ENCODE measurements at places on chromosomes 2 and 18. TPM values are rescaled to one million over a fixed set of nuclear protein-coding genes. Genes with fewer than 3 reads are reported as not detected.

- DNase-seq: no peak
Observed at GRCh38 chr18:62071071-62071470, 115.8 kb downstream of the PIGN start.

- no peak for DNase-seq
Observed at GRCh38 chr2:15931319-15931890, 8.9 kb upstream of the MYCN start.

DNA sequence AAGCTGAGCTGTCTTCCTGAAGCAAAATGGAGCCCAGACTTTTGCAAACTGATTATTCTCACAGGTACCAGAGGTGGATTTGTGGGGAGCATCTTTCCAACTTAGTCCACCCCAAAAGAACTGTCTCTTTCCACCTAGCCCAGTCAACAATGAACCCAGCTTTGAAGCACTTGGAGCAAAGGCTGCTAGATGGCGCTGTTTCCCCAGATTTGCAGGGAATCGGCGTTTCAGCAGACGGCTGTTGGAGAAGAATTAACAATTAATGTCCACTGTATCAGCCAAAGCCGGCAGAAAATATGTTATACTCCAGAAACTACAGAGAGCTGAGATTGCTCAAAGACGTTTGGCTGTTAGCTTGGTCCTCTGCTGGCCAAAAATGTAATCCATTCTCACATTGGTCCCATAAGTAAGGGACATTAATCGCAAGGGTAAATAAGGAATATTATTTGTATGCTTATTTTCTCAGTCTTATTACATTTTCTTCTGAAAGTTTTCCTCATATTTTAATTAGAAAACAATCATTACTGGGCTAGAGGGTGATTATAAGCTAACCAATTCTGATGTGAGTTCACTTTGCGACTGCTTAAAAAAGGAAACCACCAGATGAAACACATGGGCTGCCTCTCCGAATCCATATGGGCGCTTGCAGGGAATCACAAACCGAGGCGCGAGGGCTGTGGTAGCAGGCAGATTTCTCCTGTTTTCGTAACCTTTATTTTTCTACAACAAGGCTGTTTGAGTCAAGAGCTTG is 423.8 kb upstream of the MEX3C start:
- no peak for DNase-seq

DNA sequence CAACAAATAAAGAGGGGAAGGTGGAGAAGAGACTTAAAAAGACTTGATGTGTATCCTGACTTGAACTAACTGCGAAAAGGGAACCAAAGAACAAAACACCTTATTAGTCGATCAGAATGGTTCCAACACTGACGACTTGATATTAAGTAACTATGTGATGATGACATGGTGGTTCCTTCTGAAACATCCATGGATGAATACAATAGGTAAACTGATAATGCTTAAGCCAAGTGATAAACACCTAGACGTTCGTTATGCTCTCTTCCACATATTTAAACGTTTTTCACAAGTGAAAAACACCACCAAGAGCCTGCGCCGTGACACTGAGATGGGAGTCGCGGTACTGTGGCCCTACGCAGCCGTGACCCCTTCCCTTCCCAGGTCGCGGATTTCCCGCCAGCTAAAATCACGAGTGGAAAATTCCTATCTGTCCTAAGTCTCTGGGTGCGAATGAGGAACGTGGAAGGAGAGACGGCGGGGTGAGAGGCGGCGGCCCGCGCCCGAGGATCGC is 797 bp downstream of the TTC32 start:
- DNase-seq: no peak

DNA sequence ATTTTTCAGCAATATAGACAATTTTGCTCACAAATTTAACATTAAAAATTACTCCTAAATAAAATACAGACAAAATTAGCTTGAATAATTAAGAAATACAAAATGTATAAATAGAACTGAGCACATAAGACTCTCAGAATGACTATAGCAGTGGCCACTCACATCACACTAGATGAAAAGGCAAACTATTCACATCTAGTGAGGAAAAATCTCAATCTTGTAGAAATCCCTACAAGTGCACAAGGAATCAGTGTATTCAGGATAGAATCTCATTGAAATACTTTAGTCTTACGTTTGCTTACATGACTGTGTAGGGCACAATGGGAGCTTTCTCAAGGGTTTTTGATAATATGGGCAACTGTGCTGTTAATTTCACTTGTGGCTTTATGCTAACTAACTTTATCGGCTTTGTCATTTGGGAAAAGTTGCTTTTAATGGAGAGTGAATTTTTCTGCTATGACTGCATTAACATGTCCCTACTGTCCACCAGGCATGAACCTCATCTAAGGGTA is 678.9 kb upstream of the LRRTM4 start:
- DNase-seq: no peak

DNA sequence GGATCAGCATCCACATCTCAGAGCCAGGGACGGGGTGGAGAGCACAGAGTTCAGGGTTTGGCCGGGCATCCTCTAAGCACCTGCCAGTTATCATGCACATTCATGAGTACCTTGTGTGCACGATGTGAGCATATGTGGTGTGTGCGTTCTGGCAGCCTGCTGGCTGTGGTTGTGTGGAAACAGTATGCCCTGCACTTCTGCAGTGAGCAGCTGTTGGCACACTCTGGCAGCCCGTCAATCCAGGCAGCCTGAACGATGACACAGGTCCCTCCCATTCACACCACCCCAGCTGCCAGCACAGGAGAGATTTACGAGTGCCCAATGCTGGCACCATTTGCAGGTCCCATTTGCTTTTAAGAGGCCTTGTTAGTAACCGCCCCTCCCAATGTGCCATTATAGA is 74.2 kb downstream of the CD8B2 start:
- no peak for DNase-seq

- peak; percentile 49 for DNase-seq
Observed at GRCh38 chr2:3535794-3536681, 16.7 kb upstream of the ADI1 start.

GRCh38 chr2:60317844-60318243 is 235.6 kb downstream of the BCL11A start:
- DNase-seq: no peak

GRCh38 chr2:206225435-206226232 is 48.8 kb upstream of the ZDBF2 start:
- no peak for DNase-seq

- DNase-seq: no peak
Observed at GRCh38 chr18:64253222-64253621, 104.3 kb upstream of the LINC00305 start.

DNA sequence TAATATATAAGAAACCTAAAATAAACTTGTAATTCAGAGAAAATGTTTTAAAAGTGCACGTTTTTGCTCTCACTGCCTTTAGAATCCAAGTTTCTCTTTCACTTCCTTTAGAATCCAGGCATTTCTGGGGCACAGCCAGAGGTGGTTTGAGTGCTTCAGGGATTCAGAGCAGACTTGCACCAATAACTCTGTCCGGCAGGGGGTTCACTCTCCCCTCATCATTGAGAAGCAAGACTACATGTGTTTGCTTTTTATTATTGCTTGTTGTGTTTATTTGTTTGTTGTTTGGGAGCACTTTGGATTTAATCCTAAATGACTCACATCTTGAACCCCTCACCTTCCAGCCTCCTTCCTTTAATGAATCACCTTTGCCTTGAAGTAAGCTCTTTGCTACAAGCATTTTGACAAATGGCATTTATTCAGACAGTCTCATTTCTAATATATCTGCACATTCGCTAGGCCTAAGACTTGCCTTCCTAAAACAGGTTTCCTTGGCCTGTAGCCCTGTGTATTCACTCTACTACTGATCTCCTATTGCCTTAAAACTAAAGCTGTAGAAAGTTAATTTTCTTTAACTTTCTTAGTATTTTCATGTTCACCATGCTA is 233.5 kb upstream of the ATP5MC3 start:
- DNase-seq: no peak

DNA sequence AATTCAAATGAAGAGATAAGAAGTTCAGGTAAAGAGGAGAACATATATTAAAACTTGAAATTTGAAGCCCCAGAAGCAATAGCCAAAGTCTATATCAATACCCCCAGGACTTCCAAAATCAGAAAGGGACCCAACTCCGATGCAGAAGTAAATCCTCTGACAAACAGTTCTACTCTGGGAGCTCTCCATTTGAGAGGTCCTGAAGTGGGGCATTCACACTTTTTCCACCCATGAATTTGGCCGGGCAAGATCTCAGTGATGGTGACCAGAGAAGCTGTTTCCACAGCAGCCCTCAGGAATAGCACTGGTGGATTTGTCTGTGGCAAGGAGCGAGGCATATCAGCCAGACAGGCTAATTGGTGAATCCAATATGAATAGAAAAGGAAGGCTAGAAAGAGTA is 313.6 kb upstream of the MC4R start:
- DNase-seq: no peak

- DNase-seq: no peak
Observed at GRCh38 chr2:71785516-71785981, 332.2 kb downstream of the DYSF start.

GRCh38 chr2:182062329-182062972 is 76.8 kb downstream of the PPP1R1C start:
- DNase-seq: no peak

DNA sequence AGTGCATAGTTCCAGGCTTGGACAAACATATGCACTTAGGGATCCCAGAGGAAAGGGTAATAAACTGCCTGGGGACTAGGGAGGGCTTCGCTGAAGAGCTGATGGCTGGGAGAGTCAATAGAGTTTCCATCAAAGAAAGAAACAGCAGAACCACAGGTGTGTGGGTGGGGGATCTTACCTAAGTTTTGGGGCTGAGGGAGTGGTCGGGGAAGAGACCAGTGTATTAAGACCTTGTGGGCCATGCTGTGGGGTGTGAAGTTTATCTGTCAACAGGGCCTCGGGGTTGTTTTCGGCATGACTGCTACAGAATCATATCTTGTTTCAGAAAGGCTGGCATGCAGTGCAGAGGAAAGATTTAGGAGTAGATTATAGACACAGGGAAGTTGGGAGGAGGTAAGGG is 31.2 kb upstream of the GTF2A1L start:
- DNase-seq: no peak

DNA sequence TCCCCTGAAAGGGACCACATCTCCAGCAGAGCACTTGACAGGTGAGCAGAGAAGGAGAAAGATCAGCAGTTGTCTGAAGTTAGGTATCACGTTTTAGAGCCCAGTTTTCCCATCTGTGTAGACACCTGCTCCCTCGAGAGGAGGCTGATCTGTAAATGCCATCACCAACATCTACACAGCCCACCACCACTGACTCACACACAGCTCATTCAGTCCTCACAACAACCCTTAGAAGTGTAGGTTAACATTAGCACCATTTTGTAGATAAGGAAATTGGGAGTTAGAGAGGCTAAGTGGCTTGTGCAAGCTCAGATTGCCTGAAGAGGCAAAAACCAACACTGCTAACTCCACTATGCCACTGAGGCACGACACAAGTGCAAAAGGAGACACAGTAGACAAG is 37.2 kb upstream of the STAT1 start:
- no peak for DNase-seq

GRCh38 chr2:112658839-112659667 is 13.3 kb downstream of the SLC20A1 start:
- DNase-seq: no peak

DNA sequence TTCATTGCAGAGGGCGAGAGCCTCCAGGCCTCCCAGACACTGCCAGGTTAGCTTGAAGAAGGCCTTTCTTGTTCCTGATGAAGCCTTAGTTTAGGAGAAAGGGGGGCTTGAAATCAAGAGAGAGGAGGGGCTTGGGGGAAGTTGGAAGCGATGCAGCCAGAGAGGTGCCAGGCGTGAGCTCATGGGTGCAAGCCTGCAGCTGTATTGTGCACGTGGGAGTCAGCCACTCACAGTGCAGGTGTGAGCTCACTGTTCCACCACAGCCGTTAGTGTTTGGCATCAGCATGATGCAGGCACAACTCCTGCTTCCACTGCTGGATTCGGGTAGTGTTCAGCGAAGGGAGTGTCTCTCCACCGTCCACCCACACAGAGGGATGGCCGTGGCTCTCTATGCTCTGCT is 68.4 kb upstream of the ALPP start:
- DNase-seq: no peak

DNA sequence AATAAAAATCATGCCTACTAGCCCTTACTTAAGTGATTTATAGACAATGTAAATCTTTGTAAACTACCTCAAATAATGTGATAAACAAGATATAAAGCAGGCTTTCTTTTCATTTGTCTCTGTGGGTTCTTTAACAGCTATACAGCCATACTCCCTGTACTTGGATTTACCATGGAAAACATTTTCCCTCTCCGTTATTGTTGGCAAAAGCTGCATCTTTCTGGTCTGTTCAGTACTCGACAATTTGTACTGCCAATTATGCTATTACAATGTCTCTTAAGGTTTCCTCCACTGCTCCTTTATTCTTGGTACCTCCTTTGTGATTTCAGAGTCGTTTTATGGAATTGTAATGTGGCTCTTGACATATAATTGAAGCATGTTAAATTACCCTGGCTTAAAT is 426.3 kb upstream of the PKDCC start:
- DNase-seq: no peak

GRCh38 chr2:26940001-26940400 is 30.4 kb upstream of the MAPRE3 start:
- no peak for DNase-seq

GRCh38 chr2:233000886-233001750 is 11.9 kb downstream of the NGEF start:
- no peak for DNase-seq

DNA sequence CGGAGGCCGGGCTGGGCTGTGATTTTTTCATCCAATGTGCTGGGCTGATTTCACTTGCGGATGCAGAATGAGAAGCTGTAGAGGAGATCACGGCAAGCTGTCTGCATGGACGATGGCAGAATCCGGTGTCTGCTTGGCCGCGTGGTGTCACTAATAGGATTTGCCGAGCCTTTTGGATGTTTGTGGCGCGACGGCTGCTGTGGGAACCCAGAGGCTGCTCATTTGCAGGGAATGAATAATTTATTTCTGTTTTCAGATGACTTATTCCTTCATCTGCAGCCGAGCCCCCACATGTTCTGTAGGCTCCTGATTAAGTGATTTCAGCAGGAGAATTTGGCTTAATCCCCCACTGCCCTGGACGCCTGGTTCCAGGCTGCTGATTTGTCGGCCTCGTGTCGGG is 62.6 kb downstream of the ODC1 start:
- no peak for DNase-seq

- DNase-seq: no peak
Observed at GRCh38 chr18:48037481-48038271, 107.2 kb upstream of the SMAD2 start.

Gene AQP12A
- total RNA-seq: not detected

Gene SNTG2
- total RNA-seq: not detected

Gene LYPD6B
- not detected for total RNA-seq

Gene PID1
- not detected for total RNA-seq

Gene DUSP2
- total RNA-seq: 0.53 TPM

Gene DSG4
- not detected for total RNA-seq

Gene ELOA2
- not detected for total RNA-seq

Gene RUFY4
- not detected for total RNA-seq

Gene GAREM2
- 0.92 TPM for total RNA-seq

Gene MROH2A
- total RNA-seq: not detected

Gene HAAO
- total RNA-seq: 0.18 TPM

Gene RAB6D
- 0.07 TPM for total RNA-seq

Gene ABCG5
- total RNA-seq: not detected

Gene TCF23
- not detected for total RNA-seq

Gene TP53I3
- 75.2 TPM for total RNA-seq

Gene CLEC4F
- not detected for total RNA-seq

Gene ARID5A
- 10.9 TPM for total RNA-seq

Gene ACTG2
- total RNA-seq: not detected

Gene IL36B
- not detected for total RNA-seq

Gene ABHD1
- total RNA-seq: not detected

Data from pulmonary artery endothelial cell (primary cell).